ENCODE measurements at places on chromosomes 2 and 18.

GRCh38 chr2:226794751-226795171 is 4.9 kb downstream of the IRS1 start:
- DNase-seq, result peak; percentile 33

GRCh38 chr2:41500895-41501294 is 546.9 kb upstream of the PKDCC start:
- DNase-seq, result no peak

- no peak for DNase-seq
These were observed 58.1 kb downstream of the INPP4A start for GRCh38 chr2:98502556-98503335.

DNA sequence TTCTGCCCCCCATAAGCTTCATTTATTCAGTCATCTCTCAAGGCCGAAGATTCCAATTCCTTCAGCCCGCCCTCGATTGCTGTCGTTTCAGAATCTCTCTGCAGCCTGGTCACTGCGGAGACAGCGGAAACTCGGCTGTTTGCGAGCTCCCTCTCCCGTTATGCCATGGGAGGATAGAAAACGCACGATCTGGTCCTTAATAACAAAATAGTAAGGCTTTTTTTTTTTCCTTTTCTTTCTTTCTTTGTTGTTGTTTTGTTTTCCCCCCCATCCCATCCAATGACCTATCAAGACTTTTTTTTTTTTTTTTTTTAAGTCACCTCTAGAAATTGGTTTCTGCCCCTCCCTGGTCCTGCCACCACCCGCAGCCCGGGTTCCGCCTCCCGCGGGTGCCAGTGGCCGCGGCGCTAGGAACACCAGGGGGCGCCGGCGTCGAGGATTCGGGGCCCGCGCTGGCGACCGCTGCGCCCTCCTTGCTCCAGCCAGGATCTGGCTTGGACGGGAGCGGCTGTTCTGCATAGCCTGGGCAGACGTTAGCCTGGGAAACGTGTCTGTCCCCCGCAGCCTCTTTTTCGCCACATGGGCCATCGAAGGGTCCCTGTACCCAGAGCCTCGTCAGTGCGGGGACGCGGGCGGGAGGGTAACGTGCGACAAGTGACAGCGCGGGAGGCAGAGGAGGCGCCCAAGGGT is 10.1 kb downstream of the CPLX4 start:
- DNase-seq, result peak; percentile 85

DNA sequence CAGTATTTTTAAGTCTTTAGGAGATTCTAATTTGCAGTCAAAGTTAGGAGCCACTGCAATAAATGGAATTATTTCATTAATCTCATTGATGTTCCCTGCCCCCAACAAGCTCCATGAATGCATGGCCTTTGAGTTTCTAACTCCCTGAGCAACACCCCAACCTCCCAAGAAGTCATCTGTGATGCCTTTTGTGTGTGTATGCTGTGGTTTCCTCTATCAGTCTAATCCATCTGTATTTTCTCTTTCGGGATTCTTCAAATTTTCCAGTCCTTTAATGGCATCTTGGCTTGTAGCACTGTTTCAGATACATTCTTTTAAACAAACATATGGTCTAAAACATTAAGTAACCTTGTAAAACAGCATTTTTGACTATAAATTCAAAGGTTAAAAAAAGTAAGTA is 16.8 kb downstream of the SERPINB10 start:
- no peak for DNase-seq

DNA sequence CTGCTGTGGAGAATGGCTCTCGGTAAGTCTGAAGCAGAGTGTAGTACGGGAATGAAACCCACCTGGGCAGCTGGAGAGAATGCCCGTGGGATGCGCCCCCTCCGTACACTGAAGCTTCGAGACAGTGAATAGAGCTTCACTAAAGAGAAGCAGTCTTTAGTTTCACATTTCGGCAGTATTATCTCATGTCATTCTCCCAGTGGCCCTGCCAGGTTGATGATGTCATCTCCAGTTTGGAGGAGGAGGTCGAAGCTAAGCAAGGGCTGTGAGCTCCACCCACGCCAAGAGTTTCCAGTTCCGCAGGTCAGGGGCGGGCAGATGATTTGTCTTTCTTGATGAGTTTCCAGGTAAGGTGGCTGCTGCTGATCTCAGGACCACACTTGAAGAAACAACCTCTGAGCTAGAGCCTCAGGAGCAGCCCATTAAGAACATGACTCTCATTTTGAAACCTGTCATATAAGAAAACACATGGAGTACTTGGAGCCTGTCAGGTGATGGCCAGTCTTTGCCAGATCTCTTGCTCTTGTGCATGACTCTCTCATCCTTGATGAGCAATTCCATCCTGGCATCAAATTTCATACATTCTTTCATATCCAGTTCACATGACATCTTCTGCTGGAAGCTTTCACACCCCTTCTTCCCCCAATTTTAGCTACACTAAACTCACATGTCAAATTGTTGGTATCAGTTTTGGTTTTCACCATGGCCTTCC is 475.0 kb downstream of the RNF144A start:
- DNase-seq, result no peak

DNA sequence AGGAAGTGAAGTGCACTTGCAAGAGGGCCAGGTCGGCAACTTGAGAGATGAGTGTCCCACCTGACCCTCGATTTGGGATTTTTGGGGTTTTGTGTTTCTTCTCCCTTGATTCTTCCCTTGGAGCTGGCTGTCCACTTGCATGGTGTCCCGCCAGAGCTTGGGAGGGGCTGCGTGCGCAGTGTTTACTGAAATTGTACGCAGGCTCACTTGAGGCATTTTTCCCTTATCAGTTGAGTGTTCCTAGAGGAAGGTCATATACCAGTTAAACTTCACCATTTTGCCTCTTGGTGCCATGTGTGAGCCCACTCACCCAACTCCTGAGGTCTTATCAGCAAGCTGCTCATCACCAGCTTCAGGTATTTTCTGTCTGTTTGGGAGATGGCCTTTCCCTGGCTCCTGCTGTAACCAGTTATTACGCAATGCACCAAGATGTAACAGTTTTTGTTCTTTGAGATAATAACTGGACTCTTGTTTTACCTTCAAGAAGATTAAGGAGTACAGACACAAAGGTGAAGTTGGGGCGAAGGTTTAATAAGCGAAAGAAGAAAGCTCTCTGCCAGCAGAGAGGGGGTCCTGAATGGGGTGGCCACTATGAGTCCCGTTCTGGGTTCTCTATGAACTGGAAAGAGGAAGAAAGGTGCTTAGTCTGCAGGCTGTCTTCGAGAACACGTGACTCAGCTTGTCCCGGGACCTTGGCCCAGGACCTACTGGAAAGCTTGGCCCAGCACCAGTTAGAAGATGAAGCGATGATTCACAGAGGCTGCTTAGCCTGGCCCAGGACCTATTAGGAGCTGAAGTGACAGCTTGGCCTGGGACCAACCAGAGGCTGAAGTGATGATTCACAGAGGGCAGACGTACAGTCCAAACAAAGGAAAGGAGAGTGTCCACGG is 21.5 kb upstream of the TXNL4A start:
- no peak for DNase-seq

- DNase-seq, result no peak
These were observed 160.5 kb downstream of the SETBP1 start for GRCh38 chr18:44841221-44841620.

GRCh38 chr18:31566576-31567306 is 24.9 kb upstream of the TTR start:
- DNase-seq, result no peak

DNA sequence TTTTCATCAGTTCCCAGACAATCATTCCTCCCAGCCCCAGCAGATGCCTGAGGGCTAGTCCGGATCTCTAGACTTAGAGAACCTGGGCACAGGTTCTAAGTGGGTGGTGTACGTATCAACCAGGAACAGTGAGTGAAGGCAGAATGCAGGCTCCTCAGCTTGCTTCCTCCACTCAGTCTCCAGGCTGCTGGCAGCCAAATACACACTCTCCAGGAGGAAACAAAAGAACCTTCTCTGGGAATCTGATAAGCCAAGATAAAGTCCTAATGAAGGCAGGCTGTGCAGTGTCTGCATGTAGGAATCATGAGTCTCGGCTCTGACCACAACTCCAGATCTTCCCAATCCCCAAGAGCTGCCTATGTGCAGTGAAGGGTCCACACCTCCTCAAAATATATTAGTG is 245.7 kb downstream of the SP3 start:
- DNase-seq, result no peak

- DNase-seq, result no peak
These were observed 101.7 kb upstream of the ALPP start for GRCh38 chr2:232276733-232277313.

DNA sequence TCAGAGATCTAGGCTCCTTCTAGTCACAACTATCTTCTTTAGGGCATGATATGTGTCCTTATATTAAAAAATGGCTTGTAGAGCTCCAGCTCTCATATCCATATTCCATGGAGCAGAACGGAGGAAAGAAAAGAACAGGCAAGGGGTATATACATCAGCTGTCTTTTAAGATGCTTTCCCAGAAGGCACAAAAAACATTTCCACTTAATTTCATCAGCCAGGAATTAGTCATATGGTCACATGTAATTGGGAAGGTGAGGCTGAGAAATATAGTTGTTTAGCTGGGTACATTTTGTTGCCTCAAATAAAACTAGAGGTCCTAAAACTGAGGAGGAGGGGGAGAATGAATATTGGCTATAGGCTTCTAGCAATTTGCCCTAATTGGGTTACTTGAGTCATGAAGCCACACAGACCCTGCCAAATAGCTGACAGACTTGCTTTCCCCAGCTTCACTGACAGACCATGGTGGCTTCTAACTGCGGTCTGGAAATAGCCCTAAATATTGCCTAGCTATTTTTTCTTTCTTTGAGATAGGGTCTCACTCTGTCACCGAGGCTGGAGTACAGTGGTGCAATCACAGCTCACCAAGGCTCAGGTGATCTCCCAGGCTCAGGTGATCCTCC is 20.0 kb downstream of the MAIP1 start:
- DNase-seq, result no peak

DNA sequence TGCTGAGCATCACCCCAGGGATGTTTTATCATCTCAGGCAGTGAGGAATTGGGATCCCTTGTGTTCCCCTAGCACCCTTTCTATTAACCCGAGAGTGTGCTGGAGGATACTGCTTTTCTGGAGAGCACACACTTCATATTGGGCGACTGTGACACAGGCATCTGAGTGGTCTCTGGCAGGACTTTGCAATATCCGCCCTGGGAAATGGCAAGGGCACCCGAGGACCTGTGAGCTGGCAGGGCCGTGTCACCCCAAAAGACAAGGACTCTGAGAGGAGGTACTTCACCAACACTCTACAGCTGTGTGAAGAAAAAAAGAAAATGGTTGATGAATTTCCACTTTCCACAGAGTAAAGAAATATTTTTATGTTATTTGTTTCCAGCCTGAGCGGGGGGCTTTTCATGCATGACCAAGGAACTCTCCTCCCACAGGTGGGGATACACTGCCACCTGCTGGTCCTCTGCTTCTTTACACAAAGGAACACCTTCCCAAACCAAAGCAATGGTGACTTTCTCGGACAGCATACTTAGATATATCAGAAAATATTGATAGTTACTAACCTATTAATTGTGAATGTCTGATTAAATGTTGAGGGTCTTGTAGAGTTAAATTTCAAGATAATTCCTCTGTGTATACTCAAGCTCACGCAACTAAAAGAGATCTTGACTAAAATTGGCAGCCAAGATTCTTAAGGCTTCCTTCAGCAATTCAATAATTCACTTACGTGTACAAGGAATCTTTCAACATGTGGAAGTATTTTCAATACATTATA is 45.9 kb upstream of the REG3G start:
- peak; percentile 82 for DNase-seq

DNA sequence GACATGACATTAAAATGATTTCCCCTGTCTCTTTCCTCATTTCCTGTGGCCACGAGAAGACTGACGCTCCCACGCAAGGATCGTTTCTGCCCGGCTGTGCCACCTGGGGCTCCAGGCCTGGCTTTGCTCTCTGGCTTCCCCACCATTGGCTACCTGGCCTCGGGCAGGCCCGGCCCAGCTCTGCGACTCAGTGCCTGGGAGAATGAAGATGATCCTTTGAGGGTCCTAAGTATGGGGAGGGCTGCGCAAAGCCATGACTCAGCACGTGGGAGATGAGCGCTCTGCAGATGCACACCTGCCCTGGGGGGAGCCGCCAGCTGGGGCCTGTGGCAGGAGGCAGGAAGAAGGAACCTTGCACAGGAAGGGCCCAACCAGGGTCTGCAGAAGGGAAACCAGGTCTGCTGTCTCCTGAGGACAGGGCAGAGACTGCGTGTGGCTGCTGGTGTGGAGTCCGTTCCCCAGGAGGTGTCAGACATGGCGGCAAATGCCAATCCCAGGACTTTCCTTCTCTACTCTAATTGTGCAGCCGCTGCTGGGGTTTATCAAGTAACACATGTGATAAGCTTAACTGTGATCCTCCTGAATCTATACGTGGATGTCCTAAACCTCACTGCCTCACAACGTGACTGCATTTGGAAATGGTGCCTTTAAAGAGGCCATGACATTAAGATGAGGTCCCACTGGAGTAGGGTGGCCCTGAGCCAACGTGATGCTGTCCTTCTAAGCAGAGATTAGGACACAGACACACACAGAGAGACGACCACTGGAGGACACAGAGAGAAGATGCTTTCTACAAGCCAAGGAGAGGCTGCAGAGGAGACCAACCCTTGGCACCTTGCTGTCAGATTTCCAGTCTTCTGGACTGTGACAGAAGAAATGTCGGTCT is 32.9 kb downstream of the MBP start:
- DNase-seq, result no peak

- no peak for DNase-seq
These were observed 142.7 kb downstream of the PTGR3 start for GRCh38 chr18:75066021-75066880.

DNA sequence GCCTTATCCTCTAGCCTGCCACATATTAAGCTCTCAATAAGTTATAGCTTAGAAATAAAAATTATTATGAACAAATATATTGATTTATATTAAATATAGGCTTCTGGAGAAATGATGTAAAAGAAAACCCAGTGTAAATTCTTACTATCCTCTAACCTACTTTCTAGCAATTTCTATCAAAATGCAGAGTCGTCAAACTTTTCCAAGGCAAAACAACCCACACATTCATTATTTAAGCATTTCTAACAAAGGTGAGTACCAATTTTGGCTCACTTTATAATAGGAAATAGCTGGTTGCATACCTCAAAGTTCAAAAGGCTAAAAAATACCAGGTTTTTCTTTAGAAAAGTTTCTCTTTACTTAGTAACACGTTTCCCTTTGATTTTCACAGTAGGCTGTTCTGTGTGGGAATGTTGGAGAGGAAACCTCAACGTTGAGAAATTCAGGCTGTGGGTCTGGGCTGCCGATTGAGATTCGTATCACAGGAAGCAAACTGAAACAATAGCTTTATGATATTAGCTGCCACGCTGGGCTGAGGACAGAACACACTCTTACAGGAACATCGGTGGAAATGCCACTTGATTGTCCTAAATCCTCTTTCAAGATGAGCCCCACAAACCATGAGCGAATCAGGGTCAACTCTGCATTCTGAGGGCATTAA is 53.0 kb downstream of the EPAS1 start:
- no peak for DNase-seq

GRCh38 chr18:8987241-8987640 is 115.3 kb upstream of the NDUFV2 start:
- no peak for DNase-seq

DNA sequence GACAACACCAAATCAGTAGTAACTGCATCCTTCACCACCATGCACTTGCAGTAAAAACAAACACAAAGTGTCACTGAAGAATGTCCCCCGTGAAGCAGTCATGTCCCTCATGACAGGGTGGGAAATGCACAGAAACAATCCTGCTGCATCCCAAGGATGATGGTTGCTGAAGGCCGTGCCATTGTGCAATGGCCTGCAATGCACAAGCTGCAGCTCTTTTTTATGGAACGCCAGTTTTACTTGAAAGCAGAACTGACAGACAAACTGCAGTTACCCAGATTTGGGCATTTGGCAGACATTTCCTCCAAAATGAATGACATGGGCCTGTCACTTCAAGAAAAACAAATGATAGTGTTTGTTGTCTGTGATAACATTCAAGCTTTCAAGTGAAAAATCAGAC is 2.4 kb upstream of the CHST10 start:
- no peak for DNase-seq

Measured in right hindlimb (tissue), 1 donor.